ENCODE measurements at places on chromosomes 7 and 10.

DNA sequence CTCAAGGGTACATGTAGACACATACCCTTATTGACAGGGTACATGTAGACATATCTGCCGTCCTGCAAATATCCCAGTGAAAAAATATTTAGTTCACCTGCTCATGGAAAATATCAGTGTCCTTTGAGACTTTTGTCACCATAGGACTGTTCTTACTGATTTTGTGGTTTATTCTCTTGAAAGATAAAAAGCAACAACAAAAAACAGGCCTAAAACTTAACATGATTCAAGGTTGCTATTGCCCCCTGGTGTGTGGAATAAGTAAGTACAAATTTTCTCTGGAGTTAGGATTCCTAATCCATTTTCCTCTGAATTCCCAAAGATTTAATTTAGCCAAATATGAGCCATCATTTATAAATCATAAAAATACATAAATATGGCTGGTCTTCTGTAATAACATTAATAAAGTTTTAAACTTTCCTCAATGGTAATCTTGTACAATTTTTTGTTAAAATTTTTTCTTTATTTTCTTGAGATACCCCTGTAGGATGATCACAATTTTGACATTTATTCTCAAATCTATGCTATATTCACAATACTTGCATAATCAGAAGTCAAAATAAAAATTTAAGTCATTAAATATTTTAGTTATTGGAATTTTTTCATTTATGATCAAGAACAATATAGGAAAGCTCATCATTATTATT, 741.4 kb upstream of the POT1 start:
- no peak for DNase-seq

DNA sequence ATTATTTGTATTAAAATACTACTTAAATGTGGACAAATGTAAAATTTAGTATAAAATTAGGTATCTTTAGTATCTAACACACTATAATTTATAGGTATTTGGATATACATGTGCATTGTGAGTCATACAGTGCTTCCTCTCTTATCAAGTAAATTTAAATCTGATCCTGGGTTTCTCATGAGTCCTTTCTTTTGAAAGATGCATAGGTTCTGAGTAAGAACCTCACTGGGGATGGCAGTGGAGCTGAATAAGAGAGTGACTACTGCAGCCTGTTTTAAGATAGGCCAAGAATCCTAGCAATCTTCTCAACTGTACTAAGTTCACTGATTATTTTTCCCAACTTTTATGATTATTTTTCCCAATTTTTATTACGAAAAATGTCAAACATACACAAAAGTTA, 16.2 kb downstream of the CEP55 start:
- DNase-seq, result no peak

DNA sequence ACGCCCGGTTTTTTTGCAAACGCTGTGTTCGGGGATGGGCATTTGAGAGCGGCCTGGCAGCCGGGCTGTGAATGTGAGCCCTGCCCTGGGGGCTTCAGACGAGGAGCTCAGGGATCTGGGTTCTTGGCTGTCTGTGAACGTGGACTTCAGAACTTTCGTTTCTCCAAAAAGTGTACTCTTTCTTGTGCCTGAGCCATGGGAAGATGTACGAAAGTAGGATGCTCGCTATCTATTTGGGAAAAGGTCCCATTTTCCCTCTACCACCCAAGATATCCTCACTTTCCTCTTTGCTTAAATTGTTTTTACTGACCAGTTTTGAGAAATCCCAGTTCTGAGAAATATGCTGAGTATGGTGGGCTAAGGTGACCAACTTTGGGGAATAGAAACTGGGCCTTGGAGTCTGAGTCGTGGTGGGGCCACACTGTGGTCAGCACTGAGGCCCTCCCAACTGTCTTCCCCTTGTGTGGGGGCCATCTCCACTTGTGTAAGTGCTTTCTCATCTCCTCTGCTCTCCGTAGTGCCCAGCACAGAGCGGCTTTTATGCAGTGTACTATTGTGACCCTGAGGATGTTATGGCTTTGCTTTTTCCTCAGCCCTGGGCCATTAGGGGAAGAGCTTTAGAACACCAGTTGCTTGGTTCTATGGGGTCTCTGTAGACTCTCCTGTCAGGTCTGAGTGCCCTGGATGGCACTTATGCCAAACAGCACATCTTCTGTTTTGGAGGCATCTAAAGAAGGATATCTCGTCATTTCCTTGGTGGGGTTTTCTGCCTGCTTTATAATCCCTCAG, 918 bp downstream of the DBNL start:
- DNase-seq, result no peak

DNA sequence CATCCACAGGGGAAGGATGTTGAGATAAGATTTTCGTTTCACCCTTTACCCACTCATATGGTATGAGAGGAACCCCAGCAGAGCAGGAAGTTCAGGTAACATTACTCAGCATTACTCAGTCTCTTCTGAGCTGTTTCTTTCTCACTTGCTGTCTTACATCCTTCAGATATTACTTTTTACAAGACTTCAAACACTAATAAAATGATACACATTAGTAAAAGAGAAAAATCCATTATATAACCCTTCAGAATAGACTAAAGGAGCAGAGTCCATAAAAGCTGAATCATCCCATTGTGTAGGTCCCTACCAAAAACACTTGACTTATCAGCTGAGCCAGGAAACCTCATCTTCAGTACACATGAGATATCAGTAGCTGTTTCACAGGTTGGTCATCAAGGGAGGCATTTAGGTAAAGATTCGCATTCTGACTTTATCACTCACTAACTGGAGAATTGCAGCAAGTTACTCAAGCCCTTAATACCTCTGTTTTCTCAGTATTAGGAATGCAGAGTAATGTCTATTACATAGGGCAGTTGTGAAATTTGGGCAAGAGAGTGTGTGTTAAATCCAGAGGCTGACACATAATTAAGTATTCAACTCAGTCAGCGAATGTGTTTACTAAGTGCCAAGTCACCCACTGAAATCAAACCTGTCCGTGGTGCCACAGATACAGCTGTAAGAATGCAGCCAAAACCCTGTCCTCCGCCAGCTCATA, 44.7 kb downstream of the KLF6 start:
- DNase-seq, result no peak

- DNase-seq, result no peak
These were observed 1.8 kb downstream of the ZMYND11 start for GRCh38 chr10:137031-137430.

DNA sequence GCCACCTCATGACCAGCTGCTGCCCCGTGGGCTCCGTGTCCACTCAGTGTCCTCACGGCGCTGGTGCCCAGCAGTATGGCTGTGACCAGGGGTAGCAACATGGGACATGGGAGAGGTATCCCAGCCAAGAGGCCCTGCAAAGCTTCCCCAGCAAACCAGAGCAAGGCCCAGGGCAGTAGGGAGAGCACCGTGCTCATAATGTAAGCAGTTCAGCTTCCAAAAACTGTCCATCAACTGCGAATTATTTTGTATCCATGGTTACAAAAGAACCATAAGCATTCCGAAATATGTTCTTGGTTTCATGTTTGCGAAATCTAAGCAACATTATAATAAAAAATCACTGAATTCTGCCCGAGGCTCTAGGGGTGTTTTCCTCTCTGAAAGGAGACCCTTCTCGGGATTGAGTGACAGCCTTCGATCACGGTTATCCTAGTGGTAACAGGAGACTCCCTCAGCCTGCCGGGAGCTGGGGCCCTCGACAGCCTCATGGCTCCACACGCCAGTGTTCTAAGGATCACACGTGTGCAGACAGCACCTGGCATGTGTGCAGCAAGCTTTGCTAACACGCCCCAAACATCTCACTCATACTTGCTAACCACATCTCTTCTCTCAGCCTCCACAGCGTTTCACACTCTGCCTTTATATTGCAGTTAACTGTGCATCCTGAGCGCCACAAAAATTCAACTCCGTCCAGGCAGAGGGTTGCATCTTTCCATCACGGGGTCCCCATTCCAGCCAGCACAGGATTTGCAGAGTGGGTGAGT, 117.6 kb downstream of the DIP2C start:
- DNase-seq, result no peak

DNA sequence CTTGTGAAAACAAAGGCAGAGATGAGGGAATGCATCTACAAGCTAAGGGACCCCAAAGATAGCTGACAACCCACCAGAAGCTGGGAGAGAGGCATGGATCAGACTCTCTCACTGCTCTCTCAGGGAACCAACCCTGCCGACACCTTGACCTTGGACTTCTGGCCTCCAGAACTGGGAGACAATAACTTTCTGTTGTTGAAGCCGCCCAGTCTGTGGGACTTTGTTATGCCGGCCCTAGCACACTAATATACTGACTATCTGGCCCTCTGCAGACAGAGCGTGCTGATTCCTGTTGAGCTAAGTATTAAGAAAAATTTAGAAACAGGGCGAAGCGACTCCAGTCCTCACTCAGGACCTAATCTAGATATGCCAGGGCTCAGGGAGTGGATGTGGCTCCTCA, 144.3 kb upstream of the TCF7L2 start:
- DNase-seq, result no peak

DNA sequence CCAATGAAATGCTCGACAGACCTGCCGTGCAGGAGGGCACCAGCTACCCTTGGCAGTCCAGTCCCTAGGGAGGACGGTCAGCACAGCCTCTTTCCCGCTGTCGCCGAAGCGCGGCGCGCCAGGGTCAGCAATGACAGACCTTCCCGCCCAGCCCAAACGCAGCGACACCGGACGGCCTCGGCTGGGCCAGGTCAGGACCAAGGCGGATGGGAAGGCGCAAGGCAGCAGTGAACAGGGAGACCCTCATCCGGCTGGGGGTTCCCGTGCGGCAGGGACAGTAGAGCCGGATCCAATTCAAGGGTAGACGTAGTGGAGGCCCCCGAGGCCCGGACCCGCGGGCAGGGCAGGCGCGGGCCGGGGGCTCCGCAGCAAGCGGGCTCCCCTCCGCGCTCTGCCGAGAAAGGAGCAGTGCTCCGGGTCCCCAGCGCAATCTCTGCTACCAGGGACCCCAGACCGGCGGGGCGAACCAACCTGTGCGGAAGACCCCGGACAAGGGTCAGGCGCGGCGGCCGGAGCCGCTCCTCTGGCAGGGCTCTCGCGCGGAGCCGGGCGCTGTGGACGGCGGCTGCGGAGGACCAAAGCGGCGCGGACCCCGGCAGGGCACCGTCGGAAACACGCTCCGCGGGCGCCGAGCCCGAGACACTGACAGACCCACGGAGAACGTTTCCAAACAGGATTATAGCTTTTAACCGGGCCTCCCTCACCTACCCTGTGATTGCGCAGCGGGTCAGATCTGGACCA, at the start of gene SEC31B:
TSS of gene SEC31B (minus strand) at position 551 of the 741 bp plus-strand sequence. CDS start 2,909 bp downstream, outside the sequence.
- DNase-seq, result no peak

- DNase-seq, result no peak
These were observed 321.2 kb downstream of the FRMD4A start for GRCh38 chr10:14009371-14010100.

- no peak for DNase-seq
These were observed 45.0 kb upstream of the STK17A start for GRCh38 chr7:43537765-43538403.

DNA sequence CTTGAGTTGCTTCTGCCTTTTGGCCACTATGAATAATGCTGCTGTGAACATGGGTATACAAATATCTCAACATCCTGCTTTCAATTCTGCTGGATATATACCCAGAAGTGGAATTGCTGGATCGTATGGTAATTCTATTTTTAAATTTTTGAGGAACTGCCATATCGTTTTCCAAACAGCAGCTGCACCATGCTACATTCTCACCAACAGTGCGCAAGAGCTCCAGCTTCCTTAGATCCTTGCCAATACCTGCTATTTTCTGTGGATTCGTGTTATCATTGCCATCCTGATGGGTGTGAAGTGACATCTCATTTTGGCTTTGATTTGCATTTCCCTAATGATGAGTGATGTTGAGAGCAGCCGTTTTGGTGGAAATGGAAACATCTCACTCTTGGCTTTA, 26.7 kb downstream of the FRMD4A start:
- DNase-seq, result no peak

DNA sequence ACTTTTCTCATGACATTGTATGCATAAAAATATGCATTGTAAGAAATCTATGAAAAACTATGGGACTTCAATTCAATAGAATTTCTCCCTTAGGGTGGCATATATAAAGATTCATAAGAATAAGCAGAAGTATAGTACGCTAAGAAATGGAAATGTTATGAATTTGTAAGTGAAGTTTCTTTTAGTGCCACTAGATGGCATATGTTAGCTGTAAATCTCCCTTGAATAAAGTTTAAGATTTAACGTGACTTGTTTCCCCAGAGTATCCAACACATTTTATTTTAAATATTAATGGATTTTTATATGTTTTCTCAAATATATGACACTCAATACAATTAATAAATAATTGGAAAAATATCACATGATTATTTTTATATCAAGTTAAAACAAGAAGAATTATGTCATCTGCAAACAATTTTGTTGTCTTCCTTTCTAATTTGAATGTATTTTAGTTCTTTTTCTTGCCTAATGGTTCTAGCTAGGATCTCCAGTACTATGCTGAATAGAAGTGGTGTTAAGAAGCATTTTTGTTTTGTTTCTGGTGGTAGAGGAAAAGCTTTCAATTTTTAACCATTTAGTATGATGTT, 287.2 kb downstream of the HGF start:
- peak; percentile 63 for DNase-seq

GRCh38 chr7:140003913-140004382, 58.8 kb downstream of the PARP12 start:
- DNase-seq, result peak; percentile 23

- DNase-seq, result no peak
These were observed 38.6 kb downstream of the ZNRF2 start for GRCh38 chr7:30323006-30323355.

GRCh38 chr10:72337039-72337629, 17.6 kb downstream of the DNAJB12 start:
- DNase-seq, result peak; percentile 15

DNA sequence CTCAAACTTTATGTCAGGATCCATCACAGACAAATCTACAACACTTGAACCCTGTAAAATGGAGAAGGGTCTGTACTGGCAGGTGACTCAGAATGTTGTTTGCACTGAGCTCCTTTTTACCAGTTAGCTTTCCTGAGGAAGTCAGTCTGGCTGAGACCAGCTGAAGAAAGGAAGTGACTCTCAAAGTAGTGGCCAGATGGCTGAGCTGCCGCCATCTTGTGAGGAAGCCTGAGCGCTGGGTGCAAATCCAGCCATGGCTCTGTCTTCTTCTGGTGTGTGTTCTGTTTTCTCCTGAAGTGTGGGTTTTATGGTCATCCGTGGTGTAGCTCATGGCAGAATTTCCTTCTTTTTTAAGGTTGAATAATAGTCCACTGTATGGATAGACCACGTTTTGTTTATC, 25.5 kb upstream of the ECHDC3 start:
- DNase-seq, result no peak

GRCh38 chr10:43640603-43641002, 8.1 kb downstream of the ZNF32 start:
- DNase-seq, result no peak

DNA sequence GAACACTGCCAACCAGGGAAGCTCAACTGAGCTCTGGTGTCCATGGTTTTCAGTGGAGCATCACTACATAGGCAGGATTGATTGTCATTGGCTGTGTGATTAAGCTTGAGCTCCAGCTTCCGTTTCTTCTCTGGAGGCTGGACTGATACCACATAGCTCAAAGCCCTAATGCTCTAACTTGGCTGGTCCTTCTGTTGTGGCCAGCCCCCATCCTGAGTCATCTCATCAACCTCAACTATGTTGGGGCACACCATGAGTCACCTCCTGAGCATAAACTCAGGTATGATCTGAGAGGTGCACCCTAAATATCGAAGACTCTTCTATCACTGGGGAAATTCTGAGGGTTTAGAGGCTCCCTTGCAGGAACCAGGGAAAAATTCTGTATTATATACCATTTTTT, 114.5 kb upstream of the INHBA start:
- no peak for DNase-seq
